ENCODE measurements at places on chromosomes 5 and 9. TPM values are rescaled to one million over a fixed set of nuclear protein-coding genes. Genes with fewer than 3 reads are reported as not detected.

DNA sequence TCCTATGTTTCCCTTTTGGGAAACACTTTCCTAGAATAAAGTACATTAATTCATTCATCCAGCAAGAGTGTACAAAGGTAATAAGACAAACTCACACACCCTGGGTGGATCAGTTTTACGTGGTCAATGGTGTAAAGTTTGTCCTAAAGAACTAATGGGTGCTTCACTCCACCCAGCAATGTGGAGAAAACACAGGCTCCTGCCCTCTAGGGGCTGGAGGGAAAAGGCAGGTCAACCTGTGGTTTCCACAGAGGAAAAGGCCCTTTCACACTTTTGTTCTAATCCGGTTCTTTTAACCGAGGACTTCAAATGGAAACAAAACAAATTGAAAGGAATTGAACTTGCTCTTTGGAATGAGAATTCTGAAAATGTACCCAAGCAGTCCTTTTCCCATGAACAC is 80.9 kb upstream of the SPOCK1 start:
- no peaks in the 10 kb centered on the region for H3K36me3 ChIP-seq
- no peaks in the 10 kb centered on the region for H3K27me3 ChIP-seq
- H3K4me3 ChIP-seq: no peak overlapping the region
- peaks cover 12% of the 10 kb centered on the region for H3K4me1 ChIP-seq
- H3K27ac ChIP-seq: no peak overlapping the region
- DNase-seq: peak; percentile 33

DNA sequence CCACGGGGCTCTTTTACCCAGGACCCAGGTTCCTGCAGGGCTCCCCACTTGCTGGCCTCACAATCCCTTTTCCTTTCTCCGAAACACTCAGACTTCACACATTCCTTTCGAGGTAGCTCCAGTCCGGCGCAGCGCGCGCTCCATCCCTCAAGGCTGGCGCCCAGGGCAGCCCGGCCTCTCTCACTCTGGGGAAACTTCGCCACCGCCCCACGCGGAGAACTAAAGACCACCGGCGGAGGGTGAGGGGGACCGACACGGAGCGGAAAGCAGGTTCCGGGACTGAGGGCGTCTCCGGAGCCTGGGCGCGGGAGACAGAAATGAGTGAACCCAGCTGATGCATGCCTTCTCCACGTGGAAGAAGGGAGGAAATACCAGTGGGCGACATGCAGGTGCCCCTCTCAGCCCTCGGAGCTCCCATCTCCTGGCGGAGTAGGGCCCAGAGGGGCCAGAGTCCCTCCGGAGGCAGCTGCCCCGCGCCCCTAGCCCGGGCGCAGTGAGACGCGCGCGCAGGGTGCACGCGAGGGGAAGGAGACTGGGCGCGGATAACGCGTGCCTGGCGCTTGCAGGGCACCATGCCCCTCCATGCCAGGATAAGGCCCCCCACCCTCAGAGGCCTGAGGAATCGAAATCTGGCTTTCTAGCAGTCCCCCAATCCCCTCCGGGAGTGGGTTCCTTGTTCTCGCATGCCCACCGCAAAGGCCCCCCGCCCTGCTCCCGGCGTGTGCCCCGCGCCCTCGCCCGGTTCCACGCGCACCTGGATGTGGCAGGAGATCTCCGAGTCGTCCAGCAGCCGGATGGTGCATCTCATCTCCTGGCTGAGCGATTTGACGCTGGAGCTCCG is 650 bp downstream of the FRMD3 start:
- DNase-seq: no peak
- no peak overlapping the region for H3K27ac ChIP-seq
- H3K4me1 ChIP-seq: no peaks in the 10 kb centered on the region
- H3K27me3 ChIP-seq: peaks cover 11% of the 10 kb centered on the region
- H3K4me3 ChIP-seq: peak overlapping the region; percentile 68

DNA sequence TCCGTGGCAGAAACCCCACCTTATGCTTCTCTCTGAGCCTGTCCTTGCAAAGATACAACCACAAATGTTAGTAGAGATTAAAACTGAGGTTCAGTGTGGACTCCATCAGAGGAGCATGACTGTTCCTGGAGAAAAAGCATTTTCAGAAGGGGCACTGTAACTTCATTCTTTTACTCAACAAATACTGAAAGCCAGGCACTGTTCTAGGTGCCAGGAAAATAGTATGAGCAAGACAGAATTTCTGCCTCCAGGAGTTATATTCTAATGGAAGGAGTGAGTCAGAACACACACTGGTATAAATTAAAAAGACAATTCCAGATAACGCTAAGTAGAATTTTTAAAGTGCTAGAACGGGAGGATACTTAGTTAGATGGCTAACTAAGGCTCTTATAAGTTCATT is 251.4 kb upstream of the GAS1 start:
- H3K36me3 ChIP-seq: no peaks in the 10 kb centered on the region
- peak; percentile 16 for DNase-seq
- H3K4me1 ChIP-seq: peaks cover 55% of the 10 kb centered on the region
- no peak overlapping the region for H3K4me3 ChIP-seq

DNA sequence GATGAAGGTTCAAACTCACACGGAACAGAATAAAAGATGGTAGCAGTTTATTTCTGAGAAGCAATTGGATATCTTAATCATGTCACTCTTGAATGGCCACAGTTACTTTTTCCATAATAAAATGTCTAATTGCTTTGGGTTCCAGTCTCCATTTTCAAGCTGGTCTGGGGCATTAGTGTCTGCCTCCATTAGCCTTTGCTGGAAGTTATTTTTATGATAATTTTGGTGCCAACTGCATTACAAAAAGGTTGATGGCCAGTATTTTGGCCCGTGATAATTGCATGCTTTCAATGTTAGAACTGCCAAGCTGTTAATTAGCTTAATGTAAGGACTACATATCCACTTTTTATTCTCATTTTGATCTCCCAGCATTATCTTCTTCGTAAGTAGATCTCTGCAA is 165.9 kb downstream of the SMC2 start:
- H3K27me3 ChIP-seq: no peaks in the 10 kb centered on the region
- no peak overlapping the region for H3K27ac ChIP-seq
- no peak overlapping the region for H3K4me3 ChIP-seq
- peaks cover 10% of the 10 kb centered on the region for H3K4me1 ChIP-seq

DNA sequence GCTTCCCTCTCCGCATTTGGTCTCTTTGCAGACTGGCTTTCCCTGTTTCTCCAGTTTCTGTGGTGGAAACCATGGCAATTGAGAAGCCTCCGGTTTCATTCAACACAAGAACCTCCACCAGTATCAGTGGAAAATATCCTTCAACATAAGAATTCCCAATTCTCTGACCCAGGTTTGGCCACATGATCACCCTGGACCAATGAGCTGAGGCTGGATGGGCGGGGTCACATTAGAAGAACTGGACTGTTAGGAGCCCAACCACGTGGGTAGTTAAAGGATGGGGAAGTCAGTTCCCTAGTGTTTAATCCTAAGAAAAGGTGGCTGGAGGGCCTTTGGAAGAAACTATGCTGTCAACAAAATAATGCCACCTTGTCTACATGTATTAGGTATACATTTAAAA is 336.3 kb downstream of the DMRT2 start:
- no peaks in the 10 kb centered on the region for H3K4me1 ChIP-seq
- H3K27ac ChIP-seq: no peak overlapping the region
- H3K36me3 ChIP-seq: no peaks in the 10 kb centered on the region
- peaks cover 19% of the 10 kb centered on the region for H3K27me3 ChIP-seq

DNA sequence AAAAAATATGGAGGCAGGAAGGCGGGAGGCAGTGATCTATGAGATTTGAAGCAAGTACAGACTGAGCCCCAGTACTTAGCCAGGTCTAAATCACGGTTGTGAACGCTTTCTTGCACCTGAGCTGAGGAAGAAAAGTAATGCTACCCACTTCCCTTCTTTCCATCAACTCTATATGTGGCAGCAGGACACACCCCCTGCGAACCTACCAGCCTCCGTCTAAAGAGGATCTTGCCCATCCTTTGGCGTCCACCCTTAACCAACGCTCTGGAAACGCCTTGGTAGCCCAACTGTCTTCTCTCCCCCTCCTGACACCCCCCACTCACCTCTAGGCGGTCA is 545 bp downstream of the HMGCS1 start:
- peak; percentile 30 for DNase-seq
- H3K4me3 ChIP-seq: peak overlapping the region; percentile 100
- no peaks in the 10 kb centered on the region for H3K27me3 ChIP-seq
- H3K27ac ChIP-seq: peak overlapping the region; percentile 96
- peaks cover 25% of the 10 kb centered on the region for H3K36me3 ChIP-seq

DNA sequence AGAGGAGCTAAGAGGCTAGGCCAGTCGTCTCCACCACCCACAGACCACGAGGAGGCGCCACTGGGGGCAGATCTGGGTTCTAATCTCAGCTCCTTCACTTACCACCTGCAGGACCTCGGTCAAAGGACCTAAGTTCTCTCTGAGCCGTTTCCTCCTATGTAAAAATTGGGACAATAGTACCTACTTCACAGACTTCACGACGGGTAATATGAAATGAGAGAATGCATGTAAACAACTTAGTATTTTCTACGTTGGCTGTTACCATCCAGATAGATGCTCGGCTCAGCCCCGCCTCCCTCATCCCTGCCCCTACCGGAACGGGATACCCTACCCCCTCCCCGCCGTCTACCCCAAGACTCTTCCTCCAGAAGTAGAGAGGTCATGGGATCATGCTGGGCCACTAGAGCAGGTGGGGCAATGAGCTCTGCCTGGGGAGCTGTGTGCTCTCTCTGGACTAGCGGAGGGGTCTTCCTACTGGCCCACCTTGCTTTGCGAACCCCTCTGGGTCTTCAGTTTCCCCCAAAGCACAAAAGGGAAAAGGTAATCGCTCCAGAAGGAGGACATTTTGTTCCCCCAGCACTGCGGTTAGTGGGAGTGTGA is 541 bp downstream of the GNPDA1 start:
- peak overlapping the region; percentile 82 for H3K4me3 ChIP-seq
- H3K27ac ChIP-seq: peak overlapping the region; percentile 82
- DNase-seq: peak; percentile 64
- H3K36me3 ChIP-seq: peaks cover 34% of the 10 kb centered on the region
- peaks cover 35% of the 10 kb centered on the region for H3K4me1 ChIP-seq

- H3K27ac ChIP-seq: peak overlapping the region; percentile 97
- H3K4me1 ChIP-seq: peaks cover 11% of the 10 kb centered on the region
- DNase-seq: peak; percentile 53
- peak overlapping the region; percentile 73 for H3K4me3 ChIP-seq
Observed at GRCh38 chr5:181160152-181160754, 12.9 kb downstream of the OR2V2 start.

DNA sequence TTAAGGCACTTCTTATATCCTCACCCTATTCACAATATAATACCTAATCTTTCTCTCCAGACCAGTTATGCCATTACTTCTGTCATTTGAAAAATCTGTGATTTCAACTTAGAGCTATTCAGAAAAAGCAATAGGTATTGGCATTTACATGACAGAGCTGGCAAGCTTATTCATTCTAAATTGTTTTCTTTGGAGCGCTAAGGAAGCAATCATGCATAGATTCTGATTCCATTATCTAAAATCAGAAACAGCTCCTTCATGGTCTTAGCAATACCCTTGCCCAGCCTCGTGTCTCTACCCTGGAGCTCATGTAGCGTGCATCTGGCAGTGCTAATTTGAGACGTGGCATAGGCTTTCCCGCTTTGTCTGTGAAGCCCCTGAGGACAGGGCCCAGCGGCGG is 4.5 kb downstream of the SLC1A1 start:
- H3K4me1 ChIP-seq: no peaks in the 10 kb centered on the region
- H3K36me3 ChIP-seq: no peaks in the 10 kb centered on the region
- no peak for DNase-seq
- H3K4me3 ChIP-seq: no peak overlapping the region
- H3K27me3 ChIP-seq: peaks cover 12% of the 10 kb centered on the region

GRCh38 chr9:69745716-69746437 is 13.9 kb downstream of the PTAR1 start:
- H3K4me1 ChIP-seq: peaks cover 29% of the 10 kb centered on the region
- peaks cover 30% of the 10 kb centered on the region for H3K36me3 ChIP-seq
- no peaks in the 10 kb centered on the region for H3K27me3 ChIP-seq
- no peak overlapping the region for H3K4me3 ChIP-seq

GRCh38 chr5:58239045-58239444 is 220.8 kb downstream of the PLK2 start:
- no peaks in the 10 kb centered on the region for H3K36me3 ChIP-seq
- no peak for DNase-seq
- H3K4me3 ChIP-seq: no peak overlapping the region

DNA sequence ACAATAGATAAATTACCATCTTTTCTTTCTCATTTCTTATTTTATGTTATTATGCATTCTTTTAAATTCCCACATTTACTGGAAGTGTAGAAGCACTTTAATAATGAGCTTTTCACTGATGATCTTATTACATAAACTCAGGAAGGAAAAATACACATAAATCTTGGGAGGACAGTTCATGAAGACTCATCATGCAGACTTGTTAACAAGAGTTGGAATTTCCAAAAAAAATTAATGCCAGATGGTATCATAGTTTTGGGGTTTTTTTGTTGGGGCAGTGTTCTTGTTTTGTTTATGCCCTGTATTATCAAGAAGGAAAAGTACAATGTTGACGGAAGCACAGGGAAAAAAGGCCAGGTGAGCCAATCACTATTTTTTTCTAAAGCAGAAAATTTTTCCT is 35.1 kb downstream of the CEMIP2 start:
- DNase-seq: no peak
- H3K27ac ChIP-seq: peak overlapping the region; percentile 7
- peaks cover 79% of the 10 kb centered on the region for H3K36me3 ChIP-seq
- peaks cover 5% of the 10 kb centered on the region for H3K4me1 ChIP-seq
- no peaks in the 10 kb centered on the region for H3K27me3 ChIP-seq
- H3K4me3 ChIP-seq: no peak overlapping the region

- H3K27me3 ChIP-seq: no peaks in the 10 kb centered on the region
- no peak overlapping the region for H3K27ac ChIP-seq
- DNase-seq: no peak
- H3K36me3 ChIP-seq: no peaks in the 10 kb centered on the region
Observed at GRCh38 chr9:76354221-76354620, 40.0 kb downstream of the RFK start.

GRCh38 chr9:133882849-133883755 is 109.0 kb downstream of the VAV2 start:
- H3K4me1 ChIP-seq: peaks cover 39% of the 10 kb centered on the region
- no peak overlapping the region for H3K4me3 ChIP-seq
- no peaks in the 10 kb centered on the region for H3K27me3 ChIP-seq
- peak; percentile 30 for DNase-seq

- H3K27me3 ChIP-seq: no peaks in the 10 kb centered on the region
- H3K4me3 ChIP-seq: no peak overlapping the region
- H3K4me1 ChIP-seq: peaks cover 5% of the 10 kb centered on the region
- no peaks in the 10 kb centered on the region for H3K36me3 ChIP-seq
- no peak for DNase-seq
Observed at GRCh38 chr9:15268317-15268716, 38.7 kb downstream of the TTC39B start.

DNA sequence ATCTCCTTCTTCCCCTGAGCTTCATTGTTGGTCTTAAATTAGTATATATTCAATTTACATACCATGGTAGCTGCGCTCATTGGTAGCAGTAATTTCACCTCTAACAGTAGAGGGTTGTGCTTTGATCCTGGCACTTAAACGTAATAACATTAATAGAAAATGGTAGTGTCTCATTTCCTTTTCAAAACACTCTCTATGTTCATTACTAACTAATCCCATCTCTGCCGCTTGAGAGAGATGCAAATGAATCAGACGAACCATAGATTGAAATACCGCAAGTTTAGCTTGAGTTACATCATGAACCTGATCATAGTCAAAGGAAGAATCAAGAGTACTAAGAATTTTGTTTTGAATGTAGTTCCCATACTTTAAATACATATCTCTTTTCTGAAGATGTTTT is 2.2 kb downstream of the THBS4 start:
- H3K27me3 ChIP-seq: peaks cover 80% of the 10 kb centered on the region
- H3K4me1 ChIP-seq: no peaks in the 10 kb centered on the region
- DNase-seq: no peak
- no peak overlapping the region for H3K4me3 ChIP-seq

Gene ADAMTS12
- total RNA-seq: not detected

Gene GCNT4
- total RNA-seq: 1.8 TPM
